ENCODE measurements at places on chromosomes 6 and 20. TPM values are rescaled to one million over a fixed set of nuclear protein-coding genes. Genes with fewer than 3 reads are reported as not detected.
A peak's percentile ranks its signal among the peaks of the same experiment; 100 is the strongest.

Gene HLA-DOA
- total RNA-seq = 4.4 TPM

Gene LAMA5
- 58.6 TPM for total RNA-seq

Gene LHFPL5
- total RNA-seq = not detected

Gene SLC22A3
- total RNA-seq = 20.1 TPM

Gene SAMD10
- total RNA-seq = 3.0 TPM

Gene C20orf204
- 0.58 TPM for total RNA-seq

Gene MYLIP
- total RNA-seq = 89.5 TPM

Gene TRERF1
- 7.4 TPM for total RNA-seq

Gene HLA-E
- 259 TPM for total RNA-seq

Gene MLN
- not detected for total RNA-seq

Gene CRISP2
- not detected for total RNA-seq

Gene ETV7
- not detected for total RNA-seq

DNA sequence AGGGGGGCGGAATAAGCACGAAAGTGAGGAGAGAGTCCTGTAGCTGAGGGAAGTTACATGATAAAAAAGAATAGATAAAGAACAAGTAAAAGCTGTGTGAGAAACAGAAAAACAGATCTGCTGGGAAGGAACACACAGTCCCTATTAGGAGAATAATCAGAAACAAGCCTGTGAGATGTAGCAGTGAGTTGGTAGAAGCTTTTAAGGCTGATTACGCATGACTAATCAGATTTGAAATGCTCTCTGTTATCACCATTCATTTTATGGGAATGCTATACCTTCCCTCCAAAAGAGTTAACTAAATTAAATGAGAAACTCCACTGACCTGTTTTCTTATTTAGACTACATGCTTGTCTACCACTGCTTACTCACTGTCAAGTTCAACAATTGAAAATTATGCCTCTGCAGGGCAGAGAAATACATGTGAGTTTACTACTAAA, 15.8 kb downstream of the REPS1 start:
- peaks cover 24% of the 10 kb centered on the region for H3K4me1 ChIP-seq
- ATAC-seq = no peak
- peak overlapping the region; percentile 57 for H3K27ac ChIP-seq
- H3K27me3 ChIP-seq = no peaks in the 10 kb centered on the region
- H3K36me3 ChIP-seq = no peaks in the 10 kb centered on the region
- no peak overlapping the region for H3K4me3 ChIP-seq

DNA sequence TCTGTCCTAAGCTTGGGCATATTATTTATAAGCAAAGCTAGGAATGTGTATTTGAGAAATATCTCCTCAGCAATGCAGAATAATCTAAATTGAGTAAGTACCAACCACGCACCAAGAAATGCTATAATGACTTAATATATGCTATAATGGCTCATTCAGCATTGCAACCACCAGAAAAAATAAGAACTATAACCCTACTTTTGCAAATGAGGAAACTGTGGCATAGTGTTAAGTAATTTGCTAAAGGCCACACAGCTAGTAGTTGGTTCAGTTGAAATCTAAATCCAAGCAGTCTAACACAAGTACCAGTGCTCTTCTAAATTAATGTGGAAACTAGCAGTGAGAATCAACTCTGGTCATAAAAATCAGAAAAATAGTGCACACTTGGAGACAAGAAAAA, 35.7 kb downstream of the HBS1L start:
- no peaks in the 10 kb centered on the region for H3K36me3 ChIP-seq
- no peaks in the 10 kb centered on the region for H3K4me1 ChIP-seq
- H3K27ac ChIP-seq = no peak overlapping the region
- no peak overlapping the region for H3K4me3 ChIP-seq
- H3K27me3 ChIP-seq = no peaks in the 10 kb centered on the region

GRCh38 chr6:116512111-116512559, 696 bp downstream of the CALHM5 start:
- H3K4me1 ChIP-seq = peaks cover 5% of the 10 kb centered on the region
- H3K4me3 ChIP-seq = peak overlapping the region; percentile 49
- ATAC-seq = peak; percentile 42
- peaks cover 7% of the 10 kb centered on the region for H3K36me3 ChIP-seq
- H3K27me3 ChIP-seq = no peaks in the 10 kb centered on the region
- H3K27ac ChIP-seq = peak overlapping the region; percentile 82

- H3K36me3 ChIP-seq = no peaks in the 10 kb centered on the region
- no peak overlapping the region for H3K4me3 ChIP-seq
- no peaks in the 10 kb centered on the region for H3K27me3 ChIP-seq
- H3K4me1 ChIP-seq = peaks cover 7% of the 10 kb centered on the region
Measured at GRCh38 chr6:143614235-143614634, 63.5 kb upstream of the PHACTR2 start.

- H3K4me1 ChIP-seq = no peaks in the 10 kb centered on the region
- ATAC-seq = peak; percentile 70
- no peak overlapping the region for H3K27ac ChIP-seq
- H3K27me3 ChIP-seq = no peaks in the 10 kb centered on the region
- H3K4me3 ChIP-seq = no peak overlapping the region
- H3K36me3 ChIP-seq = no peaks in the 10 kb centered on the region
Measured at GRCh38 chr6:137926207-137926731, 59.2 kb downstream of the TNFAIP3 start.

GRCh38 chr6:87572883-87573282, 16.9 kb downstream of the RARS2 start:
- ATAC-seq = no peak
- H3K4me1 ChIP-seq = peaks cover 3% of the 10 kb centered on the region
- H3K27me3 ChIP-seq = no peaks in the 10 kb centered on the region
- no peak overlapping the region for H3K27ac ChIP-seq
- H3K36me3 ChIP-seq = no peaks in the 10 kb centered on the region

DNA sequence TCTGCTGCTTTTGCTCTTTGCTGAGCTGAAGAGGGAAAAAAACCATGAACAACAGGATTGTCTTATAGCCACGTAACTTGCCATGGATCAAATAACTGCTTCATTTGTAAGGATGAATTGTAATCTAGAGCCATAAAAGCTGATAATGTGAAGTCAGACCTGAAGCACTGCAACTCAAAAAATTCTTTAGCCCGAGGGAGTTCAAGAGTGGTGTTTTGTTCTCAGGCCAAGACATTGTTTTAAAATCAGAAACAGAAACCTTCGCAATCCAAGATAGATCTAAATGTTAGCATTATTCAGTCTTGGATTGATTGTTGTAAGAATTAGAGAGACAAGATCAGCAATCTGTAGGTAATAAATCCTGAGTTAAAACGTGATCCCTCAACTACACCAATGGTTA, at the start of gene TRAPPC3L:
TRAPPC3L (minus strand) TSS at position 34 of the 400 bp plus-strand sequence. CDS start 170 bp downstream, outside the sequence.
- H3K36me3 ChIP-seq = no peaks in the 10 kb centered on the region
- H3K27ac ChIP-seq = no peak within 1 kb of the TSS
- no peak within 1 kb of the TSS for H3K4me3 ChIP-seq
- peaks cover 5% of the 10 kb centered on the region for H3K27me3 ChIP-seq
- ATAC-seq = no peak

GRCh38 chr6:147549531-147549930, 41.0 kb downstream of the SAMD5 start:
- H3K4me1 ChIP-seq = no peaks in the 10 kb centered on the region
- H3K27me3 ChIP-seq = no peaks in the 10 kb centered on the region
- ATAC-seq = no peak
- no peak overlapping the region for H3K4me3 ChIP-seq
- no peaks in the 10 kb centered on the region for H3K36me3 ChIP-seq
- H3K27ac ChIP-seq = no peak overlapping the region

GRCh38 chr6:25490018-25490801, 161.8 kb upstream of the SCGN start:
- H3K4me3 ChIP-seq = no peak overlapping the region
- H3K27me3 ChIP-seq = no peaks in the 10 kb centered on the region
- peak; percentile 81 for ATAC-seq
- no peaks in the 10 kb centered on the region for H3K4me1 ChIP-seq
- no peak overlapping the region for H3K27ac ChIP-seq

GRCh38 chr6:33599413-33599938, 19.4 kb upstream of the BAK1 start:
- H3K4me1 ChIP-seq = no peaks in the 10 kb centered on the region
- H3K27ac ChIP-seq = no peak overlapping the region
- H3K4me3 ChIP-seq = no peak overlapping the region
- no peak for ATAC-seq

DNA sequence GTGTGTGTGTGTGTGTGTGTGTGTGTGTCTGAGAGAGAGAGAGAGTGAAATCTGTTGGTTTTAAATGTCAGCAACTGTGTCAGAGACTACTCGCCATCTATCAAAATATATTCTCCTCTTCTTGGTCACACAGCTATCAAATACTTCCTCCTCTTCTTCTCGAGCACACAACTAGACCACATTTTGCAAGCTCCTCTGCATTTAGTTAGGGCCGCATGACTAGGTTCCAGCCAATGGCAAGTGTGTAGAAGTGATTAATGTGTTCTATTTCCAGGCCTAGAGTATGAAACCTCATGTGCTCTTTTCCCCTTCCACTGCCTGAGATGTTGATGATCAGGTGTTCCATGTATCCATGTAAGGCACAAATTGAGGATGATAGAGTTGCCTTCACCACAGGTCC, 278.5 kb upstream of the MARCKS start:
- no peaks in the 10 kb centered on the region for H3K36me3 ChIP-seq
- no peaks in the 10 kb centered on the region for H3K27me3 ChIP-seq
- no peak for ATAC-seq
- H3K4me3 ChIP-seq = no peak overlapping the region
- peaks cover 12% of the 10 kb centered on the region for H3K4me1 ChIP-seq

DNA sequence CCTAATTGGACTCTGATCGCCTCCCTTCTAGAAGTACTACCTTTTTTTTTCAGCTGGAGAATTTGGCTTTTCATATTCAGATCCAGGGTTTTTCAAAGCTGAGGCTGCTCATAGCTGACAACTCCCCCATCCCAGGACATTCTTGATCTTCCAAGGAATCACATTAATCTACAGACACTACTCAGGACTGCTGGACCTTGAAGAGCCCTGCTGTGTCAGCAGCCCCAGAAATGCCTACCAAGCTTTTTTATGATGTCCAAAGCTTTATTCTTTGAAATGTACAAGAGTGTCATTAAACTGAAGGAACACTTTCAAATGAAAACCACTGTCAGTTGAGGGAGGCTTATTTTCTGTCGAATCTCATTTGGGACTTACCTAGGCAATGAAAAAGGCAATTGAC, 704.1 kb downstream of the PTPRT start:
- H3K4me3 ChIP-seq = no peak overlapping the region
- no peaks in the 10 kb centered on the region for H3K36me3 ChIP-seq
- no peaks in the 10 kb centered on the region for H3K4me1 ChIP-seq

- H3K4me1 ChIP-seq = no peaks in the 10 kb centered on the region
- H3K27me3 ChIP-seq = no peaks in the 10 kb centered on the region
- no peak for ATAC-seq
- H3K36me3 ChIP-seq = peaks cover 71% of the 10 kb centered on the region
- no peak overlapping the region for H3K27ac ChIP-seq
- H3K4me3 ChIP-seq = no peak overlapping the region
Measured at GRCh38 chr6:145929037-145929633, 35.0 kb downstream of the SHPRH start.

DNA sequence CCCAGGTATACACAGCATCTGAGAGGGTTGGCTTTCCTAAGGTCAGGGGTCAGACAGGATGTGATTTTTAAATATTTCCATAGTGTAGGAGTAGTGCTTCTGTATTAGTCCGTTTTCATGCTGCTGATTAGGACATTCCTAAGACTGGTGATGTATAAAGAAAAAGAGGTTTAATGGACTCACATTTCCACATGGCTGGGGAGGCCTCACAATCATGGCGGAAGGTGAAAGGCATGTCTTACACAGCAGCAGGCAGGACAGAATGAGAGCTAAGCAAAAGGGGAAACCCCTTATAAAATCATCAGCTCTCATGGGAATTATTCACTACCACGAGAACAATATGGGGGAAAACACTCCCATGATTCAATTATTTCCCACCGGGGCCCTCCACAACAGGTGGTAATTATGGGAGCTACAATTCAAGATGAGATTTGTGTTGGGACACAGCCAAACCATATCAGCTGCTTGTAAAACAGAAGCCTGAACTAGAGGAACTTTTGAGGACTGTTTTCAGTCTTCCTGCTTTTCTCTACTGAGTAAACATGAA, 91.0 kb upstream of the MEI4 start:
- H3K36me3 ChIP-seq = no peaks in the 10 kb centered on the region
- H3K27me3 ChIP-seq = no peaks in the 10 kb centered on the region
- H3K4me1 ChIP-seq = no peaks in the 10 kb centered on the region
- no peak for ATAC-seq
- H3K4me3 ChIP-seq = no peak overlapping the region

GRCh38 chr6:104349191-104349590, 510.5 kb downstream of the HACE1 start:
- no peak for ATAC-seq
- no peak overlapping the region for H3K4me3 ChIP-seq
- no peaks in the 10 kb centered on the region for H3K36me3 ChIP-seq
- no peaks in the 10 kb centered on the region for H3K4me1 ChIP-seq
- H3K27me3 ChIP-seq = no peaks in the 10 kb centered on the region

DNA sequence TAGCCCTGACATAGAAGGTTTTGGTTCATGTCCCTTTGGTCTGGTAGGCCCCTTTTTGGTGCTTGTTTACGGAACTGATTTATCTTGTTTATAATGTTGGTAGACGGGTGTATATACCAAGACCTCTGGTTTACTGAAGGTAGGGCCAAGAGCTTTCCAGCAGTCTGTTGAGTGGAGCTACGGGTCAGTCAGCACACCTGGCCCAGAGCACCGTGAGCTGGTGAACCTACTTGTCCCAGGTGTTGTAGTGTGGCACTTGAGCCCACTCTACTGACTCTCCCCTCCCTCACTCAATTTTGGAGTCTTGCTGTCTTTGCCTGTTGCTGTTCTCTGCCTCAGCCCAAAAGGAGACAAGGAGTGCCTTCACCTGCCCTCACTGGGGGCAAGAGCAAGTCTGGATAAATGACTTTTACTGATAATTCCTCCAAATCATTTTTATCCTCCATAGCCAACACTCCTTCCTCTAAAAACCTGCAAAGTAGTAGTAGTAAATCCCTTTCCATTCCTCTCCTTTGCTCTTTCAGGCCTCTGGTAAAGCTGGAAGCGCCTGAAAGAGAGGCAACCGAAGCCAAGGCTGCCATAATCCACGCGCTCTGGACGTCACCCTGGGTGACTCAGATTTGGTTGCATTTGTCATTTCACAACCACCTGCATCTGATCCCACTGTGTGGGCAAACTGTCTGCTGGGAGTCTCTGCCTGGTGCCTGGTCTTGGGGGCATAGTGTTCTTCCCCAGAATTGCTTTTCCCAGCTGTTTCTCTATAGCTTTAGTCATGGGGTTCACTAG, 22.2 kb downstream of the RREB1 start:
- peak overlapping the region; percentile 6 for H3K27ac ChIP-seq
- H3K4me1 ChIP-seq = no peaks in the 10 kb centered on the region
- no peaks in the 10 kb centered on the region for H3K27me3 ChIP-seq
- no peaks in the 10 kb centered on the region for H3K36me3 ChIP-seq
- peak; percentile 80 for ATAC-seq
- H3K4me3 ChIP-seq = no peak overlapping the region

All from gastroesophageal sphincter (tissue), 4 donors.